ENCODE measurements at places on chromosomes 3 and 15.

GRCh38 chr3:86787091-86787490 is 203.9 kb downstream of the VGLL3 start:
- DNase-seq, result no peak
- no peak overlapping the region for H3K27ac ChIP-seq
- H3K27me3 ChIP-seq, result no peaks in the 10 kb centered on the region
- H3K36me3 ChIP-seq, result no peaks in the 10 kb centered on the region
- no peak overlapping the region for H3K4me3 ChIP-seq

- no peak overlapping the region for H3K4me3 ChIP-seq
- no peaks in the 10 kb centered on the region for H3K4me1 ChIP-seq
- DNase-seq, result no peak
- no peaks in the 10 kb centered on the region for H3K27me3 ChIP-seq
Measured at GRCh38 chr3:196149375-196149774, 61.8 kb downstream of the ZDHHC19 start.

- H3K4me1 ChIP-seq, result no peaks in the 10 kb centered on the region
- no peaks in the 10 kb centered on the region for H3K27me3 ChIP-seq
- DNase-seq, result no peak
- H3K36me3 ChIP-seq, result no peaks in the 10 kb centered on the region
Measured at GRCh38 chr3:64382153-64382552, 156.9 kb upstream of the PRICKLE2 start.

DNA sequence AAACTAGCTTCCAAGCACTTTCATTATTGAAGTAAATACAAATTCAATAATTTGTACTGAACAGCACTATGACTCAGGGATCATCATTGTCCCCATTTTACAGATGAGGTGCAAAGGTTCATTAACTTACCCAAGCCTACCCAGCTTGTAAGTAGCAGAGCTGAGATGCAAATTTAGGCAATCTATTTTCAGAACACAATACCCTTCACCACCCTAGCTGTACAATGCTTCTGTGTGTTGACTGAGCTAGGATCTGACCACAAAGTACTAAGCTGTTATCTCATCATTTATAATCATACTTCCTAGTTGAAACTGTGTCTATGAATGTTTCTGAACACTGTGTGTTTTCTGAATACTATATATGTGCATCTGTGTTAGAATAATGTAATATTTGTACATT is 3.2 kb upstream of the ILDR1 start:
- no peaks in the 10 kb centered on the region for H3K36me3 ChIP-seq
- H3K4me3 ChIP-seq, result no peak overlapping the region
- H3K27ac ChIP-seq, result no peak overlapping the region
- H3K27me3 ChIP-seq, result 0 out of 2 replicates have a peak, but pooled peaks cover 5% of the 10 kb centered on the region
- DNase-seq, result no peak

- no peaks in the 10 kb centered on the region for H3K27me3 ChIP-seq
- H3K4me1 ChIP-seq, result peaks cover 4% of the 10 kb centered on the region
- DNase-seq, result no peak
- peaks cover 72% of the 10 kb centered on the region for H3K36me3 ChIP-seq
- no peak overlapping the region for H3K27ac ChIP-seq
Measured at GRCh38 chr15:42267286-42267685, 5.7 kb upstream of the GANC start.
